Heart right ventricle (tissue), 16 donors: ENCODE measurements at places on chromosomes 4 and X. TPM values are rescaled to one million over a fixed set of nuclear protein-coding genes. Genes with fewer than 3 reads are reported as not detected.

Gene RAI2
- 23.2 TPM for polyA plus RNA-seq

Gene BEX2
- polyA plus RNA-seq = 3.4 TPM

Gene NEUROG2
- polyA plus RNA-seq = not detected

Gene LGI2
- polyA plus RNA-seq = 0.80 TPM

Gene TMSB15A
- 0.38 TPM for polyA plus RNA-seq

Gene AREG
- 22.9 TPM for polyA plus RNA-seq

Gene GNPDA2
- 11.9 TPM for polyA plus RNA-seq

Gene FBXW7
- 52.5 TPM for polyA plus RNA-seq

Gene TMEM47
- polyA plus RNA-seq = 14.5 TPM

DNA sequence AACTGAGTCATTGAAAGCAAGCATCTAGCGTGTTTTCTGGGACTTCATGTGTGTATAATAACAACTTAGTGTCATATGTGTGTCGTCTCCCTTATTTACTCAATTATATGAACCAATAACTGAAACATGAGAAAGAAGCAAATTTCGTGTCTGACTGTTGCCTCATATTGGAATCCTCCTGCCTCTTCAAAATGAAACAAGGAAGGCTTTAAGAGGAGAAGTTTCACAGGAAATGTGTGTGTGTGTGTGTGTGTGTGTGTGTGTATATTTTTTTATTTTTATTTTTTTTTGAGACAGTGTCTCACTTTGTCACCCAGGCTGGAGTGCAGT is 145.8 kb upstream of the SFRP2 start:
- DNase-seq = no peak

- DNase-seq = no peak
Measured at GRCh38 chr4:188780686-188781085, 641.4 kb downstream of the TRIML1 start.

DNA sequence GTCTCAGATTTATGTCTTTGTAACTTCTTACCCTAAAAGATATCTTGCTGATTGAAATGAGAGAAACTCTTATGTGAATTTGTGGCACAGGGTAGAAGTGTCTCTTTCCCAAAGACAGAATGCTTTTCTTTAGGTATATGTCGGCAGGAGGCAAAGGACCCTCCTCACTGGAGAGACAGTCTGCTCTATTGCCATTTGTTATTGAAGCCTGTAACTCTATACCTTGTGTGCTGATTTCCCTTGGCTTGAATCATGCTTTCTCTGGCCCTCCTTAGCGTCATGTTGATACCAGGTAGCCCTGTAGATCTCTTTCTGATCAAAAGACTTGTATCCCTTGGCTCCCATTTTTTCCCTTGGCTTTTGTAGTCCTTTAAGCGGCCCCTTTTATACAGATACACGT is 284.3 kb downstream of the CXXC4 start:
- DNase-seq = no peak

DNA sequence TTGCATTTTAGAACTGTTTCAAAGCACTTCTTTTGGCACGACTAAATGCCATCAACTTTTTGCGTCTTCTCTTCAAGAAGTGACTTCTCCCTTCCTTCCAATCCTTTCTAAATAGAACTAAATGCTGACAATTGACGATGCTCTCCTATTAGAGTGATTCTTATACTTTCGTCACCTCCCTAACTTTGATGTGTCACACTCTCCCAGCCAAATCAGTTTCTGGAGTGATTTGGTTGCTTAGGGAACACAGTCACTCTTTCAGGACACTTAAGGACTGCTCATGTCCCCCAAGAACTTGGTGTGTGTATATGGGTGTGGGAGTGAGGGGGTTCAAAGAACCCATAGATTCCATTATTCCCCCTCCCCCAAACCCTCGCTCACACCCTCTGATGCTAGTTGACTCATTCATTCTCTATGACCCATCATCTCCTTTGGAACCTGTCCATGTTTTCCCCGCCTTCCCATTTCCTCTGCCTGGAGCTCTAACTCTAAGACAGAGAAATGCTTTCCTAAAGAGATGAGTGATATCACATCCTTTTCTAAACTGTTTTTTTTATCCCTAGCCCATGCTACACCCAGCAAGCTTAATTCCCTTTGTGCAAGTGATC is 26.8 kb upstream of the AREG start:
- DNase-seq = no peak

DNA sequence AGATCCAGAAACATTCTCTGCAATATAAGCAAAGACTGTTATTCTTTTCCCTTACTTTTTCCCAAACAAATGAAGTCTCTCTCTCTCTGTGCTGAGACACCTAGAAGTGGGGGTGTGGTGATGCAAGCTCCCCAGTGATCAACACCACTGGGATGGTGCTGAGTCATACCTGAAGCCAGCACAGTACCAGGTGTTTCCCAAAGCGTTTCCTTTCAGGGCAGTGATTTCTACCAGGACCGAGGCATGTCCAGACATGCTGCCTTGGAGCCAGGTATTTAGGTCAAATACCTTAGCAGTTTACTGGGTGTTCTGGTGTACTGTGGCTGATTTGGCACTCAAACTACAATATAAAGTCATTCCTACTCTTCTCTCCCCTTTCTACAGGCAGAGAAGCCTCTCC is 726.5 kb downstream of the FAM133A start:
- no peak for DNase-seq

DNA sequence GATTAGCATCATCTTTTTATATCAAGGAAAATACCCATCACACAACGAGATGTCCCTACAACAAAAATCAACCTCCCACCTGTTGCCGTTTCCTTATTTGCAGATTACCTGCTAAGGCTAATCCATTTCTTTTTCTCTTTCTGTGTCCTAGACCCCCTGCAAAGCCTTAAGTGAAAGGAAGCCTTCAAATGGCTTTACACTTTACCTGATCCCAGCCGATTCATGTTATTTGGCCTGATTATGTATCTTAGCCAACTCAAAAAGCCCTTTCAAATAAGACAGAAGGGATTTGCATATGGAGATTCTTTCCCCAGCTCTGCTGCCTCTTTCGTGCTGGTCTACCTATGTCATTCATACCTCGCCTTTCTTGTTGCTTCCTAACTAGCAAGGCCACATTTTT is 14.4 kb downstream of the ABCG2 start:
- no peak for DNase-seq

DNA sequence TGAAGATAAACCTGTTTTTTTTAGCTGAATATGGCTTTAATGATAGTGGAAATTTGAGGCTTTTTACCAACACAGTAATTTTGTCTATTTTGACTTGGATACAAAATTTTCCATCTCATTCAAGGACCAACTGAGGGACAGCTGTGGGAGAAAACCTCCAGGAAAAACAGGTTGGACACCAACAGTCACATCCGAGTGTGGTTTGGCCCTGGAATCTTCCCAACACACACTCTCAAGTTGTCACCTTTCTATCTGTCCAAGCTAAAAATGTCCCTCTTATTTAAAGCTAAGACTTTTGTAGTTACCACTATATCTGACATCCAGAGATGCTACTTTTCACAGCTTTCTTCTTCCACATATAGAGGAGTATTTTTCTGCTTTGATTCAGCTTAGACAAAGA is 404.9 kb downstream of the PCDH7 start:
- DNase-seq = no peak

GRCh38 chr4:123871341-123871740 is 474.7 kb downstream of the SPRY1 start:
- no peak for DNase-seq

GRCh38 chrX:116872931-116873330 is 410.2 kb upstream of the CT83 start:
- DNase-seq = no peak

DNA sequence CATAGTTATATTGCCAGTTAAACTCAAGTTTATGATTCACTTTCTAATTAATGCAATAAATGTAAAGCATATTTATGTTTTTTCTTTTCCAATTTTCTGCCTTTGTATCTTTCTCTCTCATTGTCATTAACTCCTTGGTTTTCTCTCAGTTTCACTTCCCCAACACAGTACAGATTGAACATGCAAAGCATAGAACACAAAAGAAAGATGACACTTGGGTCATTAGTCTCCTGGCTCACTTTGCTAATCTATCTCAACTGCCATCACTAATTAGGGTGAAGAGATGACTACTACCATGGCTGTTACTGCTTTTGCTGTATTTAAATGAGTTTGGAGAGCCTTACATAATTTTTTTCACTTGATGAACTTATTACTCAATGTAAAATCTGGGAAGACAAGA is 12.3 kb upstream of the NAA11 start:
- DNase-seq = no peak

GRCh38 chr4:137000432-137000831 is 531.9 kb downstream of the PCDH18 start:
- DNase-seq = no peak

DNA sequence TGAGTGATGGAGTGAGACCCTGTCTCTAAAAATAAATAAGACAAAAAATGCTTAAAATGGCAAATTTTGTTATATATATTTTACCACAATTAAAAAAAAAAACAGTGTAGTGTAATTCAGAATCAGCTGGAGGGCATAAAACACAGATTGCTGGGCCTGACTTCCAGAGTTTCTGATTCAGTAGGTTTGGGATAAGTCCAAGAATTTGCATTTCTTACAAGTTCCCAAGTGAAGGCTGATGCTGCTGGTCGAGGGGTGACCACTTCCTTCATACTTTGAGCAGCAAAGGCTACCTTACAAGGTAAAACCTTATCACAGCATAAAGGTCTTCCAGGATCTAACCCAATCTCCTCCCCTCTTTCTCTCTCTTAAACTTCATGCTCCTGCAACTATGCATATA is 40.7 kb downstream of the KLHL8 start:
- no peak for DNase-seq

GRCh38 chrX:47232197-47232802 is 509 bp upstream of the USP11 start:
- no peak for DNase-seq

- no peak for DNase-seq
Measured at GRCh38 chr4:37896206-37896860, 5.4 kb downstream of the TBC1D1 start.

DNA sequence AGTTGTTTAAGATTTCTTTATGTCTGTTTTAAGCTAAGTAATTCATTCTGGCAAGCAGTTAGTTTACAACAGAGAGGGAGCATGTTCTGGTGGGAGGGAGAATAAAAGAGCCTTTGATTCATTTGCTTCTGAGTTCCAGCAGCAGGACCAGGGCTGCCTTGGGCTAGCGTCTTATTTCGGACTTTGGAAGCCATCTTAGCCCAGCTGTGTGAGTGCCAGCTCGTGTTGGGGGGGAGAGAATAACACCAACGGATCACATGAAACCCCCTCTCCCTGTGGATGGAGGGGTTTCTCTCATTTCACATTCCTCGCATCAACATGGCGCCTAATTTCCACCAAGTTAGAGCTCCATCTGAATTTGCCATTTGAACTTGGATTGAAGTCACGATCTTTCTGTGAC is 7.4 kb downstream of the GAB1 start:
- no peak for DNase-seq

DNA sequence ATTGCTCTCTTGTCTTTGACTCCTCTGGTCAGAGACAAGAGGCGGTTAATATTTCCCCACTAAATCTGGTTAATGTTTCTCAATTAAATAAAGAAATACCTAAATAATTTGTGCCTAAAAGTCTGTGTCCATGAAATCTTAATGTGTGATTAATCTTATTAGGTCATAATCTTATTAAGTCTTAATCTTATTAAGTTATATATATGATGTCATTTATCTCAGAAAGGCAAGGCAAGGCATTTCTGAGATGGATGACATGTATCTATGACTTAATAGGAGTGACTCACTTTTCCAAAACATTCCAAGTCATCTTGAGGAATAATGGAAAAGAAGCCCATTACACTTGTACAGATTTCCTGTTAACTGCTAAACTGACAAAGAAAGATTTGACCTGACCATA is 74.7 kb downstream of the TRAM1L1 start:
- no peak for DNase-seq

DNA sequence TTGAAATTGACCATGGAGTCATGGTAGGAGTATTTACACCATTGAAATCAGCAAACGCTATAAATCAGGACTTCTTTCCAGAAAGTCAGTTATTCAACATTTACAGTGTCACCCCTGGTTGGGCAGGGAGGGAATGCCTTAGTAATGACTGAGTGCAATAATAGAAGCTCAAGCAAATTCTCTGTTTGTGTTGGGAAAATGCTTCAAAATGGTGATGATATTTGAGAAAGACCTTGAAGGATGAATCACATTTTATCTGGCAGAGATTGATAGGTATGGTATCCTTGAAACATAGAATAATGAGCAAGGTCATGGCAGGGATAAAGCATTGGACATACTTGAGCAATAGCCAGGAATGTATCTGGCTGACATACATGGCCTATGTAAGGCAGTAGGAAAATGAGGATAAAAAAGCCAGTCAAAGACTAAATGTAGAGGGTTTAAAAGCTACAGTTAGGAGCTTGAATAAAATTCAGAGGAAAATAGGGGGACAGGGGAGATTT is 248.7 kb downstream of the FMR1NB start:
- no peak for DNase-seq

- no peak for DNase-seq
Measured at GRCh38 chr4:56910172-56910967, 2.7 kb downstream of the REST start.

- DNase-seq = no peak
Measured at GRCh38 chr4:119008761-119009160, 120.1 kb downstream of the SYNPO2 start.

DNA sequence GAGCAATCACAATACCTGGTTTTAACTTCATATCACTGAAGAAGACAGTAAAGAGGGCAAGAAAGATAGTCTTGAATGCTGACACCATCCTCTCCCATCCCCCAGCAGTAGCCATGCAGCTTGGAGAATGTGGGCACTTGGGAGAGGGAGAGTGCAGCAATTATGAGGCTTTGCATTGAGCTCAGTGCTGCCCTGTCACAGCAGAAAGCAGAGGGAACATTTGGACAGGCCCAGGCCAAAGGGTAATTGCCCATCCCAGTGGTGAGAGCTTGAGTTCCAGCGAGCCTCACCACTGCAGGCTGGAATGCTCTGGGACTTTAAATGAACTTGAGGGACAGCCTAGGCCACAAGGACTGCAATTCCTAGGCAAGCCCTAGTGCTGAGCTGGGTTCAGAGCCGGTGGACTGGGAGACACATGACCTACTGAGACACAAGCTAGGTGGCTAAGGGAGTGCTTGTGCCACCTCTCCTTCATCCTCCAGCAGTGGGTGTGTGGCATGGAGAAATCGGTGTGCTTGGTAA is 36.3 kb downstream of the CORIN start:
- DNase-seq = no peak

DNA sequence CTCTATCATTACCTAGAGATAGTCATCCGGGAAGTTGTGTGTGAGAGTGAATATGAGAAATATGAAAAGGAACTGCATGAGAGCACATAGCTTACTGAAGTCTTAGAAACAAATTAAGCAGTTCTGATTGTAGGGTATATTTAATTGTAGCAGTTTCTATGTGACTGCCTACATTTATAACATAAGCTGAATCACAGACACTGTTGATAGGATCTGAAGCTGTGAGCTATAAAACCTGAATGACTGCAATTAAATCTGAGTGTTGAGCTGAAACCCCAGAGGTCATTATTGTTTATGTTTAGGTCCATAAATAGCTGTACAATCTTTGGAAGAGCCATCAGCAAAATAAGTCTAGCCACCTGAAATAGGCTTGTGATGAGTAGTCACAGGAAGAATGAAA is 210.1 kb upstream of the CXCL13 start:
- DNase-seq = no peak
